ENCODE measurements at places on chromosomes 3 and 15. TPM values are rescaled to one million over a fixed set of nuclear protein-coding genes. Genes with fewer than 3 reads are reported as not detected.

DNA sequence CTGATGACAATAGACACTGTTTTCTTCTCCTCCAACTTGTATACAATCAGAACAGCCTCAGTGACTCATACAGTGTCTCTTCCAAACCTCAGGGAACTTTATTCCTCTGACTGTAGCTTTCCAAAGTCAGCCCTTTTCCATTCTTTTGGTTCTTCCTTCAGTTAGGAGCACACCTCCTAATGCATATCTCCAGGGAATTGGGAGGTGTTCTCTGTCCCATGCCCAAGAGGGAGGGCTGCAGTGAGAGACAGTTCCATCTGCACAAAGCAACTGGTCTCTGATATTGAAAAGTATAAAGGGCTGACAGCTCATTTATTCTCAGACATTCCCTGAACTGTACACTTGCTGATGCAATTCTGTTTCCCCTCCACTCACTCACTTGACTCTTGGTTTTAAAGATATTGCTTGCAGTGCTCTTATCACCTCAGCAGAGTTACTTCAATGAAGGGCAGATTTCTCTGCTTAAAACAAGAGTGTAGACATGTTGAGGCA is 337.8 kb upstream of the TBC1D5 start:
- no peak overlapping the region for H3K27ac ChIP-seq
- DNase-seq = no peak
- no peaks in the 10 kb centered on the region for H3K27me3 ChIP-seq
- H3K4me3 ChIP-seq = no peak overlapping the region
- H3K36me3 ChIP-seq = no peaks in the 10 kb centered on the region

- no peak overlapping the region for H3K27ac ChIP-seq
- no peak for DNase-seq
- no peaks in the 10 kb centered on the region for H3K36me3 ChIP-seq
Observed at GRCh38 chr3:153658136-153658535, 463.1 kb upstream of the ARHGEF26 start.

DNA sequence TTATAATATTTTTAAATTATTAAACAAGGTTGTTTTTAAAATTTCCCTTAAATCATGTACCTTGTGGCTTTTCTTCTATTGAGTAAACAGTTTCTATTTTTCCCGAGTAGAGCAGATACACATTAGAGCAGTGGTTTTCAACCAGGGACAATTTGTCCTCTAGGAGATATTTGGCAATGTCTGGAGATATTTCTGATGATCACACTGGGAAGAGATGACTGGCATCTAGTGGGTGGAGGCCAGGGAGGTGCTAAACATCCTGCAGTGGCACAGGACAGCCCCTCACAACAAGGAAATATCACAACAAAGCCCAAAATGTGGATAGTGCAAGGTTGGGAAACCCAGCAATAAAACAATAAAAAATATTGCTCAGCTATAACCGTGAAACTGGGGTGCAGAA is 113.0 kb upstream of the PTPRG start:
- H3K27me3 ChIP-seq = no peaks in the 10 kb centered on the region
- no peaks in the 10 kb centered on the region for H3K36me3 ChIP-seq
- DNase-seq = no peak
- H3K4me1 ChIP-seq = no peaks in the 10 kb centered on the region
- no peak overlapping the region for H3K4me3 ChIP-seq

DNA sequence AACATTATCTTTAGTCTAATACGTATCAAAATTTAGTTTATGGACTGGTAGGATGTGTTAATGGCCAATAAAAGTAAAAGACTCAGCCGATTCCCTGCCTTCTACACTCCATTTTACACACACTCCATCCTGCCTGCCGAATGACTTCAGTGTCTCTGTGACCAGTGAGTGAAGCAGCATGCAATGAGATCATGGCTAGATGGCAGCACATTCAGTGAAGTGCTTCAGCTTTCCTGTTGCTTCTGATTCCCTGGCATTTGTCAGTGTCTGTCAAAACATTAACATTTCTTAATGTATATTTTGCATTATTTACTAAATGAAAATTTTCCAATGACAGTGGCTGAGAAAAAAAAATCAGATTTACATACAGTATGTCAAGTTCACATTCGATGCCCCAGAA is 412.0 kb downstream of the FHIT start:
- no peaks in the 10 kb centered on the region for H3K27me3 ChIP-seq
- no peak for DNase-seq
- H3K4me3 ChIP-seq = no peak overlapping the region
- H3K27ac ChIP-seq = no peak overlapping the region
- no peaks in the 10 kb centered on the region for H3K36me3 ChIP-seq
- no peaks in the 10 kb centered on the region for H3K4me1 ChIP-seq

DNA sequence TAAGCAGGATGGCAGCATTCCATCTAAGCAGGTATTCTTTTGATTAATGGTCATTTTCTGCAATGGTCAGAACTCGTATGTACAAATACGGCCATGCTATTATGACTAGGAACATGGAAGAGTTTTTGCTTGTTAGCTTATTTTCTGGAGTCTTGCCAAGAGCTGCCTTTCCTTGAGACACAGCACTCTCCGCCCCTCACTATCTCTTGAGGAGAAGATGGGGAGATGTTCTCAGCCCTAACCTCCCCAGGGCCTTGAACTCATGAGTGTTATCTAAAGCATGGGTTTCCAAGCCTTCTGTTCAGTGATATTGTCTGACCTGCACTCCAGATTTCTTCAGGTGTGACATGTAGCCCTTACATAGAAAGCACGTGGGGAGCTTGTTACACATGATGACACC is 65.9 kb upstream of the ACTC1 start:
- no peak overlapping the region for H3K4me3 ChIP-seq
- no peak for DNase-seq
- H3K27me3 ChIP-seq = no peaks in the 10 kb centered on the region
- H3K27ac ChIP-seq = no peak overlapping the region
- H3K36me3 ChIP-seq = peaks cover 63% of the 10 kb centered on the region

Gene ANKUB1
- total RNA-seq = not detected

Gene ZNF774
- total RNA-seq = 0.70 TPM

Gene GOLGA6D
- 0.15 TPM for total RNA-seq

Gene ZFAND6
- 84.2 TPM for total RNA-seq
